B cell (primary cell): ENCODE measurements at places on chromosomes 2 and 18.

GRCh38 chr18:58562999-58563667 lies 65.8 kb downstream of the ALPK2 start:
- DNase-seq = no peak

GRCh38 chr18:75467851-75468250 lies 40.3 kb upstream of the SMIM21 start:
- no peak for DNase-seq

DNA sequence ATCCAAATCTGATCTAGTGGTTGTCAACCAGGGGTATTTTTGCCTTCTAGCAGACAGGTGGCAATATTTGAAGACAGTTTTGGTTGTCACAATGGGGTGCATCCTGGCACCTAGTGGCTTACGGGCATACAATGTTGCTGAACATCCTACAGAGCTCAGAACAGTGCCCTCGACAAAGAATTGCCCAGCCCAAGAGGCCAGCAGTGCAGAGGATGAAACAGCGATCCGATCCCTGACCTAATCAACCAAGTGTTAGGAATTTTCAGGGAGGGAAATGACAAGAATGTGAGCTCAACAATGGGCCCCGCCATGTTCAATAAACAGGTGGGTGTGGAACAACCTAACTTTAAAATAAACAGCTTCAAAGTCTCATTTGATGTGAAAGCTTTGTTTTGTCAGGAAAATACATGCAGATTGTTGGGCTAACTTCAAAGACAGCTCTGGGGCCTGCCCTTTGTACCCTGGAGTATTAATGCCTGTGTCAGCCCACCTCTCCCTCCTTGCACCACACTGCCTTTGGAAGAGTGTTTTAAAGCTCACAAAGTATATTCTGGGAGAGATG lies 22.5 kb upstream of the SCYGR5 start:
- DNase-seq = no peak

DNA sequence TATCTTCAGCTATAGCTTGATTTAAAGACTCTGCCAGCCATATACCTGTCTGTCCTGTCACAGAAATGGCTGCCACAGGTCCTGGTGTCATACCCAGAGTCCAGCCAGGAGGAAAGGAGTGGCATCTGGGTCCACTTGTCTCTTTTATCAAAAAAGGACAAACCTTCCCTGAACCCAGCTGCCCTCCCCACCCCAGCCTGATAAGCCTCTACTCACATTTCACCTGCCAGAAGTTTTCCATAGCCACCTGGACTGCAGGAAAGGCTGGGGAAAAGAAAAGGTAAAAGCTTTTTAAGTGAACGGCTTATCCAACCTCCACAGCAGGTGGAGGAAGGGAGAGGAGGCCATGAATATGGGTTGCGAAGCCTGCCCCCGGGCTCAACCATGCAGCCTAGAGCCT lies 32.8 kb downstream of the TMEM163 start:
- no peak for DNase-seq

DNA sequence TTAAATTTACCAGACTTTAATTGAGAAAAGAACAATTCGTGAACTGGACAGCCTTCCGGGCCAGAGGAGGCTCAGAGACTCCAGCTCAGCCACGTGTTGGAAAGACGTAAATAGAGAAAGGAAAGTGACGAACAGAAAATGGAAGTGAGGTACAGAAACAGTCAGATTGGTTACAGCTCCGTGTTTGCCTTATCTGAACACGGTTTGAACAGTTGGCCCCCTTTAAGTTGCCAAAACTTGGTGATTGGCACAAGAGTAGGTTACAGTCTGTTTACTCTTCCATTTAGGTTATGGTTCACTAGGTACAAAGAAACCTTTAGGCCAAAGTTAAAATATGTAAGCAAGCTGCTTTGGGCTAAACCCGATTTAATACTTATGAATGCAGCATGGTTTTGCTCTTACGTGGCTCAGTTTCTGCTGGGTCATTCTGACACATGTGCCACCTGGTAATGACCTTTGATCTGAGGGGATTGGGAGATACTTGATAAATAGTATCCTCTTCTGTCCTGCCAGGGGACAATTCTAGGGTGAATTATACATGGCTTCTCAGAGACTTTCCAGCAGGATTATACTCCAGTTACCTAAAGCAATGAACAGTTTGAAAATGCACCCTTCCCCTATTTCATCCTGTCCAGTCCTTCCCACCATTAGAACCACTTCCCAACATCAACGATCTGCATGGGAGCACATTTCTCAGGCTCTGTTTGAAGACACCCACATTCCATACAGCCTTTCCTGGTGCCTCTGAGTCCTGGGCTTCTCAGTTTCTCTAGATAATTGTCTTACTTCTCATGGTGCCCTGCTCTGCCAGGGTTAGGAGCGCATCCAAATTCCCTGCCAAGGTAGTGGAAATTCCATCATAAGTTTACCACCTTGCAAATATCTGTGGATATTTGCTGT lies 65.1 kb upstream of the TGIF1 start:
- peak; percentile 55 for DNase-seq
